Bronchial epithelial cell (primary cell): ENCODE measurements at places on chromosomes 16 and 17. TPM values are rescaled to one million over a fixed set of nuclear protein-coding genes. Genes with fewer than 3 reads are reported as not detected.

- no peak for DNase-seq
Measured at GRCh38 chr16:29915590-29916247, 10.3 kb downstream of the KCTD13 start.

- DNase-seq = no peak
Measured at GRCh38 chr17:522919-523318, 170.3 kb upstream of the RPH3AL start.

- no peak for DNase-seq
Measured at GRCh38 chr16:71943887-71944286, 48.6 kb downstream of the IST1 start.

- DNase-seq = no peak
Measured at GRCh38 chr16:28873543-28874201, 4.6 kb upstream of the ATP2A1 start.

- DNase-seq = no peak
Measured at GRCh38 chr16:15967655-15968315, 18.4 kb downstream of the ABCC1 start.

The DHRS11 gene
- 7.9 and 14.8 TPM in 2 replicates for total RNA-seq
